ENCODE measurements at places on chromosomes 4 and X.

DNA sequence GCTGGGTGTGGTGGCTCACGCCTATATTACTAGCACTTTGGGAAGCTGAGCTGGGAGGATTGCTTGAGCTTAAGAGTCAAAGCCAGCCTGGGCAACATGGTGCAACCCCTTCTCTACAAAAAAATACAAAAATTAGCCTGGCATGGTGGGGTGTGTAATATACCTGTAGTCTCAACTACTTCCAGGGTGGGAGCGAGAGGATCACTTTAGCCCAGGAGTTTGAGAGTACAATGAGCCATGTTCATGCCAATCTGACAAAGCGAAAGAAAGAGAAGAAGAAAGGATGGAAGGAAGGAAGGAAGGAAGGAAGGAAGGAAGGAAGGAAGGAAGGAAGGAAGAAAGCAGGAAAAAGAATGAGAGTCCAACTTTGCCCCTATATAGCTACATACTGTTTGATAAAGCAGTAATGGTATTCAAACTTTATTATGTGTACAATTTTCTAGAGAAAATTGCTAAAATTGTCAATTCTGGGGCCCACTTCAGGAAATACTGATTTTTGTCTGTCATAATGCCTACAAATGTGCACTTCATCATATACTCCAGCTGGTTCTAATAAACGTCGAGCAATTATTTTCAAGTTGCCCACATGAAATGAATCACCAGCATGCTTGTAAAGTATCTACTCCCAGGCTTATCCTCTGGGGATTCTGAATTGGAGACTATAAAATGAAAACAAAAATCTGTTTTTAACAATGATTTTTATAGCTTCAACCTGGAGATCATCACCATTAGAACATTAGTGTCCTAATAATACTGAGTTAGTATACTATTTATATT lies 132.3 kb downstream of the NDST4 start:
- DNase-seq = no peak

DNA sequence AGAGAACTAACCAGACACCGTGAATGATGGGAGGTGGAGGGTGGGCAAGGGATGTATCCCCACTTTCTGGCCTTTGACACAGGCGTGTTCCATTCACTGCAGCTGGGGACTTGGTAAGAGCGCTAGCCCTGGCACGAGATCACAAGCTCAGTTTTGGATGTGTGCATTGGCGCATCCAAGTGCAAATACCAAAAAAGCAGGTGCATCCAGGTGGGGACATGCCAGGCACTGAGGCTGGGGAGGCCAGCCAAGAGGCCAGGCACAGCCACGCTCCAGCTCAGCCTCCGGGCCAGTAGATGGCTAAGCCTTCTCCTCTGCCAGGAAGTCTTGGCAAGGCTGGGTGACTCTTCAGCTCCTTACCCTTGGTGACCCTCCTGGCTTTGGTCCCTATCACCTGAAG lies 4.4 kb upstream of the ZFP92 start:
- no peak for DNase-seq

- DNase-seq = no peak
Measured at GRCh38 chrX:113644426-113644825, 803.8 kb upstream of the AMOT start.

GRCh38 chr4:85953651-85954018 lies 406.2 kb downstream of the MAPK10 start:
- no peak for DNase-seq

DNA sequence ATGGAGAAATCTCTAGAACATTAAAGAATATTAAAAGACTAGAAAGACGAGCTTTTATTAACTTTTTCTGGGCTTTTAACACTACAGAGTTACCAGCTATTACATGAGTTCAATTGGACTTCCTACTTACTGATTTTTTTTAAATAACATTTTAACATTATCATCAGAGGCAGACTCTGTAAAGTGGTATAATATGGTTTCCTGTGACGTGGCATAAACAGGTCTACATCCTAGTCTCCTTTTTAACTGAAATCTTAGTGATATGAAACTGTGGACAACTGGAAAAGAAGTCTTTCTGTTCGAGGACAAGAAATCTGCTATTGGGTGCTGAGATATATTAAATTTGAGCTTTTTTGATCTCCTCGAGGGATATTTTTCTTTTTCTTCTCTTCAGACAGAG lies 48.7 kb upstream of the ABCG2 start:
- no peak for DNase-seq

DNA sequence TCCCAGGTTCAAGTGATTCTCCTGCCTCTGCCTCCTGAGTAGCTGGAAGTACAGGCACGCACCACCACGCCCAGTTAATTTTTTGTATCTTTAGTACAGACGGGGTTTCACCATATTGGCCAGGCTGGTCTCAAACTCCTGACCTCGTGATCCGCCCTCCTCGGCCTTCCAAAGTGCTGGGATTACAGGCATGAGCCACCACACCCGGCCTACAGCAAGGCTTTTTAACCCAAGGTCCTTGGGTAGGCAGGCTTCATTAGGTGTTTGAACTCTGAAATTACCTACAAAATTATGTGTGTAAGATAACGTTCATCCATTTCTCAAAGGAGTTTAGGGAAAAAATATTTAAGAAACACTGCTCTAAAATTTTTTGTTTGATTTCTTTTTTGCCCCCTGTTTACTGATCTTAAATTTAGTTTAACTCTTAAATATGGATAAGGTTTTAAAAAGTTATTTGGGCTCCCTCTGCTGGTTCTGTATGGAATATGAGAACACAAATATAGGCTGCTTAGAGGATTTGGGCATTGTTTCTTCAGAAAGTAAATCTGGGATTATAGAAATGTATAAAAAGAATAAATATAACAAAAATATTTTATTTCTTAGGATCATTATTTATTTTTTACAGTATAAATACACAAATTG lies 92.8 kb downstream of the CBR4 start:
- DNase-seq = no peak

GRCh38 chr4:31234901-31235300 lies 514.7 kb downstream of the PCDH7 start:
- no peak for DNase-seq

DNA sequence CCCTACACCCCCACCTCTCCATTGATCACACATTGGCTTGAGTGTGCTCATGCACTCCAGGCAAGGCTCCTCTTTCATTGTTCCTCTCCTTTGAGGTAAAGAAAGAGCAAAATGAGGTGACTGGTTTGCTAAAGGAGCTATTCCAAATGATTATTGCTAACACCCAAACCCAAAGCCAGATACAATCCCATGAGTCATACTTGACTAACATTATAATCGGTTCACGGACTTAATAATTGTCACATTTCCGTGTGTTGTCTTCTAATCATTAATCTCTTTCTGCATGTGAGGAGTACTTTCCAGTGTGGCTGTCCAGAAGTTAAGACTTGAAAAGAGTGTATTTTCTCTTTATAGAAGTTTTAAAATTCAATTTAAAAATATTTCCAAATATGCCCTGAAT lies 174.3 kb upstream of the SFRP2 start:
- no peak for DNase-seq

DNA sequence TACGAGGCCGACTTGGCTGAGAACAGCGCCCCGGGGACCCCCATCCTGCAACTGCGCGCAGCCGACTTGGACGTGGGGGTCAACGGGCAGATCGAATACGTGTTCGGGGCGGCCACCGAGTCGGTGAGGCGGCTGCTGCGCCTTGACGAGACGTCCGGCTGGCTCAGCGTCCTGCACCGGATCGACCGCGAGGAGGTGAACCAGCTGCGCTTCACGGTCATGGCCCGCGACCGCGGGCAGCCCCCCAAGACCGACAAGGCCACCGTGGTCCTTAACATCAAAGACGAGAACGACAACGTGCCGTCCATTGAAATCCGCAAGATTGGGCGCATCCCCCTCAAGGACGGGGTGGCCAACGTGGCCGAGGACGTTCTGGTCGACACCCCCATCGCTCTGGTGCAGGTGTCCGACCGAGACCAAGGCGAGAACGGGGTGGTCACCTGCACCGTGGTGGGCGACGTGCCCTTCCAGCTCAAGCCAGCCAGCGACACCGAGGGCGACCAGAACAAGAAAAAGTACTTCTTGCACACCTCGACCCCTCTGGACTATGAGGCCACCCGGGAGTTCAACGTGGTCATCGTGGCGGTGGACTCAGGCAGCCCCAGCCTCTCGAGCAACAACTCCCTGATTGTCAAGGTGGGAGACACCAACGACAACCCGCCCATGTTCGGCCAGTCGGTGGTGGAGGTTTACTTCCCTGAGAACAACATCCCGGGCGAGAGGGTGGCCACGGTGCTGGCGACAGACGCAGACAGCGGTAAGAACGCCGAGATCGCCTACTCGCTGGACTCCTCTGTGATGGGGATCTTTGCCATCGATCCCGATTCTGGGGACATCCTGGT lies 2.4 kb downstream of the PCDH7 start:
- no peak for DNase-seq

- no peak for DNase-seq
Measured at GRCh38 chrX:45428831-45429230, 228.2 kb upstream of the DIPK2B start.

DNA sequence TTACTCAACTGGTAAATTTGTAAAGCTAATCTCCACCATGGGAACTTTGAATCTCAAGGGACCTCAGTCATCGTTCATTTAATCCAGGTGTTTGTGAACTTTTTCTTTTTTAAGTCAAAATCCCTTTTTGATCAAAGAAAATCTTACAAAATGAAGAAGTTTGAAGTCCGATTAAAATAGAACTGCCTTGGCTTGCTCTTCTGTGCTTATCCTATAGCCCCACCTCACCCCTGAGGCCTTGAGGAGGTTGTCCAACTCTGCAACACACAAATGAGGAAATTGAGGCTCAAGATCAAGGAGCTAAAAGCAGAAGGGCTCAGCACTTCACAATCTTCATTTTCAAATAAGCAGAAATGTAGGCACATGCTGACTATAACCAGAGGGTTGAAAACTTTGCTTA lies 240.3 kb upstream of the SFRP2 start:
- no peak for DNase-seq

Data from activated T-helper 1 cell treated with anti-CD3 and anti-CD28 coated beads, Interleukin-2, amount 50 U/mL, for 16 hours (primary cell).